ENCODE measurements at places on chromosomes 7 and 10.
A peak's percentile ranks its signal among the peaks of the same experiment; 100 is the strongest.

DNA sequence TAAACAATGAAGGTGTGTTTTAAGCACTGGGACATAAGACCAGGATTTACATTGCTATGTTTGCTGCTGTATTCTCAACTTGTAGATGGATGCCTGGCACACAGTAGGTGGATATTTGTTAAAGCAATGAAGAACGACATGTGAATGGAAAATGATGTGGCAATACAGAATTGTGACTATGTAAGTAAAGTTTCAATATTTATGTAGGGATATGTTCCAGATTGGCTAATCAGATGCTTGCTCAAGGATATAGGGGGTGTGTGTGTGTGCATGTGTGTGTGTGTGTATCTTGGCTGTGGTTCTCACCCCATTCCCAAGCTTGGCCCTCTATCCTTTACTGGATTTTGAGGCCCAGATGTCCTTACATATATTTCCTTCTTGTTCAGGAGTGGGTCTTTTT is 42.7 kb upstream of the LAMB1 start:
- no peak for DNase-seq

DNA sequence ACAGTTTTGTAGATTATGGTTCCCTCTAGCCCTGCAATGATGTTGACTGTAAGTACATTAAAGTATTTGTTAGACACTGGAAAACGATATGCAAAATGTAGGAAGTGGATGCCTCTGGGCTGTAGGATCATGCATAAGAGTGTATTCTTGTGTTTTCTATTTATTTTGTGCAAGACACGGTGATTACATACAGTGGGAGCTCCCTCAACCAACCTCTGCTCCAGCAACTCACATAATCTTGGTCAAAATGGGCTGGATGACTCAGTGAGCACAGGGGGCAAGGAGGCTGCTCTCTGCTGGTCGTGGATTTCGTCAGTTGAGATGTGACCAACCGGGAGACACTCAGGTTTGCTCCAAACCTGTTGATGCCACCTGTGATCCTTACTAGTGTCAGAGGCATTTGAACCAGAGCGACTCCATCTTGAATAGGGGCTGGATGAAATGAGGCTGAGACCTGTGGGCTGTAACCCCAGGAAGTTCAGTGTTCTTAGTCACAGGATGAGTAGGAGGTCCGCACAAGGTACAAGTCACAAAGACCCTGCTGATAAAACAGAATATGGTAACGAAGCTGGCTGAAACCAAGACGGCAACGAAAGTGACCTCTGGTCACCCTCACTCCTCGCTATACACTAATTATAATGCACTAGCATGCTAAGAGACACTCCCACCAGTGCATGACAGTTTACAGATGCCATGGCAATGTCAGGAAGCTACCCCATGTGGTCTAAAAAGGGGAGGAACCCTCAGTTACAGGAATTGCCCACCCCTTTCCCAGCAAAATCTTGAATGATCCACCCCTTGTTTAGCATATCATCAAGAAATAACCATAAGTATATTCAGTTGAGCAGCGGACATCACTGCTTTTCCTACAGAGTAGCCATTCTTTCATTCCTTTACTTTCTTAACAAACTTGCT is 56.4 kb upstream of the FAM20C start:
- DNase-seq = no peak

GRCh38 chr7:131595699-131596098 is 39.3 kb upstream of the PODXL start:
- DNase-seq = no peak

GRCh38 chr10:69180525-69181204 is 631 bp downstream of the SUPV3L1 start:
- DNase-seq = peak; percentile 22

GRCh38 chr7:104979167-104979841 is 34.7 kb upstream of the KMT2E start:
- DNase-seq = peak; percentile 41

DNA sequence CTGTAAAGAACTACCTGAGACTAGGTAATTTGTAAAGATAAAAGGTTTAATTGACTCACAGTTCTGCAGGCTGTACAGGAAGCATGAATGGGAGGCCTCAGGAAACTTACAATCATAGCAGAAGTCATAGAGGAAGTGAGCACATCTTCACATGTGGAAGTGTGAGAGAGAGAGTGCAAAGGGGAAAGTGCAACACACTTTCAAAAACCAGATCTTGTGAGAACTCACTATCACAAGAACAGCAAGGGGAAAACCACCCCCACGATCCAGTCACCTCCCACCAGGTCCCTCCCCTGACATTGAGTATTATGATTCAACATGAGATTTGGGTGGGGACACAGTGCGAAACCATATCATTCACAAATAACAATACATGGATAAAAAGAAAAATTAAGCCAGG is 24.5 kb downstream of the AVL9 start:
- DNase-seq = no peak

- DNase-seq = peak; percentile 57
Measured at GRCh38 chr7:143393267-143394041, 12.3 kb downstream of the ZYX start.

GRCh38 chr10:93757801-93758507 is at the start of gene LGI1:
LGI1 (plus strand) TSS chr10:93757936; CDS start chr10:93758145, 209 bp downstream.
- DNase-seq = peak; percentile 1

GRCh38 chr7:139949629-139950028 is 113.1 kb downstream of the PARP12 start:
- DNase-seq = no peak

DNA sequence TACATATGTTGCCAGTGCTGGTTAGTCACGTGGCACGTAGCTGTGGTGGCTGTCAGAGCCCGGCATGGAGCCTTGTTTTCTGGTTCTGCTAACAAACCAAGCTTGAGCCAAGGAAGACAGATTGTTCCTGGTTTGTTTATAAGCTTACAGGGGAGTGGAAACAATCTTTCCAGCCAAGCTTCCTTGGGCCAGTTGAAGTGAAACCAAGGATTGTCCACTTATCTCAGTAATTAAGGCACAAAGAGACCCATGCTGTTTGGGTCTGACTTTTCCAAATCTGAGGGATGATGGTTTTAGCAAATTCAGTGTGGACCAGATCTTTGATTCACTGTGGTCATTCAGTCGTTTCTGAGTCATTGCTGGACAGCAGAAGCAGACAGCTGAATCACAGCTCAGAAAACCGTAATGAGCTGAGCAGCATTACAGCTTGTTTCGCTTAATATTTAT is 297.3 kb upstream of the COBL start:
- DNase-seq = no peak

DNA sequence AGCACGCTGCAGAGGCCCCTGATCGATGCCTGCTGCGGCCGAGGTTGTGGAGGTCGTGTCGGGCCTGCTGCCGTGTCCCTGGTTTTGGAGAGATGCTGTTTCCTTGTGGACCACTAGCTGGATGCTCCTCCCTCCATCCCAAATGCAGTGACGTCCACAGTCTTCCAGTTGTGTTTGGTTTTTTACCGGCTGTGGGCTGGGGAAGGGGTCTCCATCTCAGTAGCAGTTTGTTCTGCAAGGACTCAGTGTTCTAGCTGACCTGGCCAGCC is 143.0 kb upstream of the SHH start:
- no peak for DNase-seq

GRCh38 chr7:149285603-149286002 is 23.6 kb downstream of the ZNF783 start:
- peak; percentile 53 for DNase-seq

- no peak for DNase-seq
Measured at GRCh38 chr7:128880791-128881457, 18.3 kb downstream of the ATP6V1F start.

GRCh38 chr10:28677888-28678686 is 766 bp downstream of the BAMBI start:
- DNase-seq = peak; percentile 39

GRCh38 chr7:130139193-130139960 is 65.8 kb downstream of the TMEM209 start:
- DNase-seq = no peak

- DNase-seq = peak; percentile 79
Measured at GRCh38 chr10:91251430-91252056, 31.1 kb downstream of the PCGF5 start.

- DNase-seq = no peak
Measured at GRCh38 chr10:48418189-48418788, 111.8 kb downstream of the MAPK8 start.
